ENCODE measurements at places on chromosomes 5 and 9. TPM values are rescaled to one million over a fixed set of nuclear protein-coding genes. Genes with fewer than 3 reads are reported as not detected.

Gene IFNK
- not detected for polyA plus RNA-seq

Gene OLFML2A
- polyA plus RNA-seq, result 18.7 TPM

Gene GPR21
- 0.62 TPM for polyA plus RNA-seq

DNA sequence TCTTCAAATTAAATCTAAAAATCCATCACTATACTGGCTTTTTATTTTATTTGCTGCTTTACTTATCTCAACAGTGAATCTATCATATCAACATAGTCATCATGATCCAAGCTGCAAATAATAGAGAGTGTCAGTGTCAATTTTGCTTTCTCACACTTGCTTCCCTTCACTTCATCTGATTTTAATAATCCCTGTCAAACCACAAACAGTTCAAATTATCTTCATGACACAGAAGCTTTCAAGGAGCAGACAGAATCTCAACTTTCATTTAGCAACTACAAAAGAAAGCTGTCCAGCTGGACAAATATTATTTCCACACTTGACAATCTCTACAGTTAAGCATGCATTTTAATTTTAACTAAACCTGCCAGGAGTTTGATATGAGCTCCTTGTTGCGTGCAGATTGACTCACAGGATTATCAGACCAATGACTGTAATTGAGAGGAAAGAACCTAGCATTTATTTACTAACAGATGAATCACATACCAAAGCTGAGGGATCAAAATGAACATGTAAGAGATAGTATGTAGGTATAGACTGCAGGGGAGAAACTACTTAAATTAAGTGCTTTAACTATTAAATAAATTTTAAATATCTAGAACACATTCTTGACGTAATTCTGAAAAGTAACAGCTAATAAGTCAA lies 56.0 kb downstream of the KIAA0825 start:
- no peak for DNase-seq

DNA sequence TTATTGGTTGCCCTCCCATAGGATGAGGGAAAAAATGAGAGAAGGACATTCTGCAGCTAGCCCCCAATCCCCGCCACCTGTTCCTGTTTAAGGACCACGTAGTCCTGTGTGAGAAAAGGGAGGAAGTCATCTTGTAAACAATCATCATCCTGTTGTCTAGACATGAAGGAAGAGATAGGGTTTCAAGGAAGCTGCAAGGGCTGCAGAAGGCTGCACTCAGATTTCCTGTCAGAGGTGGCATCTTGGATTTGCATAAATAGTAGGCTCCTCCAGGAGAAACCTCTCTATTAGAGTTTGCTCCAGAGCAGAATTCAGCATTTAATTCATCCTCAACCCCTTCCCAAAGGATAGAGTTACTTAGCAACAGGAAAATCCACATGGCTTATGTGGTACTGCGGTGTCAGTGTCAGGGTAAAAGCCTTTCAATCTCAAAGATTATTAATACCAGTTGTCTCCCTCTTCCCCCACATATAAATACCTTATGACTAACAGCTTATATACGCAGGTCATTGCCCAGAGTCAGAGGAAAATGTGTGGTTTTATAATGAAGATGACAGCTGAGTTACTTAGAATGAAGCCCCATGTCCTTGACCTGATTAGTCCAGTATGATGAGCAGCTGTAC lies 4.6 kb upstream of the DNAJC18 start:
- DNase-seq, result no peak

DNA sequence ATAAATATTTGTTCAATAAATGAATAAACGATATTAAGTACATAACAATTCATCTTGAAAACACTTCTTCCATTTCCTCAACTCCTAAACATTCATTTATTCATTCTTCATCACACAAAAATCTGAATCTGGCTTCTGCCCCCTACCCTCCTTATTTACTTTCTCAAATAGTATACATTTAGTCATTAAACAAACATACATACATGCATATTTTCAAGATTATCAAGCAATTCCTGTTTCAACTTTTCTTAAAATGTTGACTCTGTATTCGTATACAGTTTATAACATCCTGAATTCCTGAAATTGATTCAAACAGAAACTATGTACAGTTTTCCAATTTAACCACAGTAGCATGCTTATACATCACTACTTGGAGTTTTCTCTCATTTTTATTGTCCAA lies 129.0 kb downstream of the MUSK start:
- DNase-seq, result no peak

Gene PCDHA5
- 0.18 TPM for polyA plus RNA-seq

DNA sequence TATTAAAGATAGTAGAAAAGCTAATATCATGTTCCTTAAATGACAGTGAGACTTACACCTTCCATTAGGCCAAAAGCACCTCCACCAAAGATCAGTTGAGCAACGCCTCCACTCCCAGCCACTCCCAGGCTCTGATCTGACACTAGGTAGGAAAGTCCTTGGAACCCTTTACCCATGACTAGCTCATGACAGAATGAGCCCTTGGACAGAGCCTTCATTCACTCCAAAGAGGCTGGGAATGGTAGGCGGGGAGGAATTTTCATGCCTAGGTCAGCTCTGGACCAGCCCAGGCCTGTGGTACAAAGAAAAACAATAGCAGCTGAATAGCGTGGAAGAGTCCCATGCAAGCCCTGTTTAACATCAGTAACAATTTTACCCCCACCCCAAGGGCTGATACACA lies 493.7 kb downstream of the NR2F1-AS1 start:
- no peak for DNase-seq

Gene C7
- 148 TPM for polyA plus RNA-seq

- DNase-seq, result no peak
These were observed 31.5 kb upstream of the NSMF start for GRCh38 chr9:137490532-137491186.

Gene ALDOB
- polyA plus RNA-seq, result 693 TPM

- no peak for DNase-seq
These were observed 644 bp downstream of the IER5L start for GRCh38 chr9:129177443-129177790.

DNA sequence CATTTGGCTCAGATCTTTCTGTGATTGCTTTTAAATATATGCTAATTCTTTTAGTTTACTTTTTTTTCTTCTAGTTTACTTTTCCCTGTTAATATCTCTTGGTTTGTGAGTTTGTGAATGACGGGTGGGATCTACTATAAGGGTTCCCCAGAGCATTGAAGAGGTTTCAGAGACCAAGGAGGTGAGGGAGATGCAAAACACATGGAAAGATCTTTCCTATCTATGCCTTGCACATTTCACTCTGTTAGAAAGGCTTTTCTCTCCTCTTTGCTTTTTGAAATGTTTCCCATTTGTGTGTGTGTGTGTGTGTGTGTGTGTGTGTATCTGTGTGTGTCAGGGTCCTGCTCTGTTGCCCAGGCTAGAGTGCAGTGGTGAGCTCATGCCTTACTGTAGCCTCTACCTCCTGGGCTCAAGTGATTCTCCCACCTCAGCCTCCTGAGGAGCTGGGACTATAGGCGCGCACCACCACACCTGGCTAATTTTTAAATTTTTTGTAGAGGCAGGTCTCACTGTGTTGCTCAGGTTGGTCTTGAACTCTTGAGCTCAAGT lies 50.7 kb downstream of the CNTLN start:
- no peak for DNase-seq

Gene CENPK
- 70.1 TPM for polyA plus RNA-seq

- no peak for DNase-seq
These were observed 23.0 kb upstream of the MEIKIN start for GRCh38 chr5:131968396-131968954.

DNA sequence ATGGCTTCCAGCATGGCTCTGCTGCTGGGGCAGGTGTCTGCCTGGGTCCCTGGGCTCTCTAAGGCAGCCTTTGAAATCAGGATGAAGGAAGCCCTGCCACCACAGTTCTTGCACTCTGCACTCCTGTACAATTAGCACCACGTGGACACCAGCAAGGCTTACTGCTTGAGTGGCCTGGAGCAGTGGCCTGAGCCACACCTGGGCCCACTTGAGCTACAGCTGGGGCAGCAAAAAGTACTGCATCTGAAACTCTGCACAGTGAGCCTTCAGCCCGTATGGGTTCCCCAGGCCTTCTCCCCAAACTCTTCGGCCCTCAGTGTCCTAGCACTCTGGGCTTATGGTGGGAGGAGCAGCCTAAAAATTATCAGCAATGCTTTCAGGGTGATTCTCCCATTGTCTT lies 8.0 kb upstream of the INIP start:
- DNase-seq, result no peak

- DNase-seq, result no peak
These were observed 78.2 kb downstream of the GCNT1 start for GRCh38 chr9:76537150-76537646.

DNA sequence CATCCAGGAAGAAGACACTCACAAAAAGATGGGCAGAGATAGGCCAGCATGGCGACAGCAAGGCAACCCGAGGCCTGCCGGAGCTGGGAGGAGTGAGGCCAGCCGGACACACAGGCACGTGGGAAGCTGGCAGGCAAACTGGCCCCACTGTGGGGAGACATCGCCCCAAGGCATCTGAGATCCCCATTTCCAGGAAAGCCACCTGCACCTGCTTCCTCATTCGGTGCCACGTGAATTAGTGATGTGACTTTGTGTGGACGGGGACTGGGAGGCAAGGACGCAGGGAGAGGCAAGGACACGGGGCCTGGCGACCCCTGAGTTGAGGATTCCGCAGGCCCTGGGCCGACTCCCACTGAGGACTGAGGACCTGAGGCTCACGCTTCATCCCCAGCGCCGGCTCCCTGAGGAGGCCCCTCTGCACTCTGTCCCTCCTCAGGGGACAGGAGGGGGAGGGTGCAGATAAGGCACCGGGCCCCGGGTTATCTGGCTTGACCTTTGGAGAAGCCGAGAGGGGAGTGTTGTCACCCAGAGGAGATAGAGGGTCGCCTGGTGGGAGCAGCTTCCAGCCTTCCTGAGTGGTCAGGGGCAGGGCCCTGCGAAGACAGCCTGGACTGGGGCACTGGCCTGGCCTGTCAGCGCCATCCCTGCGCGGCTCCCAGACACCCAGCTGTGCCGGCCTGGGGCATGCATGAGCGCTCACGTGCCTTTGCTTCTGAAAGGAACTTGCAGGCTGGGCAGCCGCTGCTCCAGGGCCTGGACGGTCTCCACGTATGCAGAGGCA lies 39.7 kb downstream of the NDUFS6 start:
- DNase-seq, result peak; percentile 13

Gene THBS4
- polyA plus RNA-seq, result 17.7 TPM

Gene PCDHA6
- polyA plus RNA-seq, result 0.38 TPM

GRCh38 chr5:54230936-54231685 lies 79.3 kb downstream of the ARL15 start:
- no peak for DNase-seq

DNA sequence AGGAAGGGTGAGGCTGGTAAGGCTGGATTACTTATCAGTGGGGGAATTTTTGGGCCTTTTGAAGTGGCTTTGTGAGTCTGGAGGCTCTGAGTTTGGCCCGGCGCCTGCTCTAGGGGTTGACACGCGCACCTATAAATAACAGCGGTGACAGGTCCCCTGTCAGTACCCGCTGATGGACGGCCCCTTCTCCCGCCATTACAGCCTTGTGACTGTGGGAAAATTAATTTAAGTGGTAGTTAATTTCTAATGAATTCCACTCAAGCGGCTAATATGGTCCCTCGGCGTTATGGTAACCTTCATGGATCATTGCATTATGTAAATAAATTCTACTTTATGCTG lies 16.5 kb downstream of the MRPL36 start:
- no peak for DNase-seq

DNA sequence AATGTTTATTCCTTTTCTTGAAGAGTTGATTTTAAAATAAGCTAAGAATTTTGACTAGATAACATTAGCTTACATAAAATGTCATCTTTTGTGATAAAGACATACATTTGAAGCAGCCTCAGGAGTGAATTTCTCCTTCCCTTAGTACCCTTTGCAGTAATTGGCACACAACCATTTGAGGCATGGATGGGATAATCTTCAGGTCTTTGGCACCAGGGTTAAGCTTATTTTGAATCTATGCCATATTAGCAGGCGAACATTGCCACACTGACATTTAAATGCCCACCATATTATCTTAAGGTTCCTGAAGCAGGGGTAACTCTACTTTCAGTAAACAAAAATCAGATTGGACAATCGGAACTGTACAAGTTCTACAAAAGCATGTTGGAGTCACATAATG lies 126.0 kb downstream of the NR3C1 start:
- DNase-seq, result no peak

GRCh38 chr5:109550077-109550476 lies 139.7 kb upstream of the MAN2A1 start:
- DNase-seq, result no peak

Gene ROR2
- polyA plus RNA-seq, result 17.1 TPM

DNA sequence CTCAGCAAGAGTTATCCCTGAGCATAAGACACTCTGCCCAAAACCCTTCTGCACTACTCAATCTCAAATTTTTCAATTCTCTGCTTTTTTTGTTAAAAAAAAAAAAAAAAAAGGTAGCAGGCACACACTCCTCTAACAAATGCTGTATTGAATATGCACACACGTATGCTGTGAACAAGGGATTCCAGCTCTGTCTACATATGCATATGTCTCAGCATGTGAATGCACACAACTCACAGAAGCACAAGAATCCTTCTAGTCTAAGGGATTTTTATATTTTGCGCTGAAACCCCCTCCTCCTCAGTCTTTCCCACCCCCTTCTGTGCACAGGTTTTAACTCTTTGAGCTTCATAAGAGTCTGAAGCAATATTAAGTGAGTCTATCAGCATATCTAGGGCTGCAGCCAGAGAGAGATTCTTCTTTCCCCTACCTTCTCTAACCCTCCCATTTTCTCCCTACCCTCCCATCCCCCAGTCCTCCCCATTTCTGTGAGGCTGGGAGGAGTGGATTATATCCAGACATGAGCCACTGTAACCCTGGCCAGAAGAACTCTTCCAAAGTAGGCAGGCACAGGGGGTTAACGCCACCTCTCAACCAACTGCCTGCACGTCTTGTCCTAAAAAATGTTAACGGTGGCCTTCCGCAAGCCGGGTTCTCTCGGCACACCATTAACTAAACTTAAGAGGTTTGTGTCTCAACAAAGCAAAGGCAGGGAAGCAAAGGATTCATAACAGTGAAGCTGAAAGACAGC lies 1.0 kb downstream of the GABRB2 start:
- no peak for DNase-seq

Gene ANKDD1B
- polyA plus RNA-seq, result 9.7 TPM

- no peak for DNase-seq
These were observed 196.4 kb downstream of the EFNA5 start for GRCh38 chr5:107474361-107474715.

DNA sequence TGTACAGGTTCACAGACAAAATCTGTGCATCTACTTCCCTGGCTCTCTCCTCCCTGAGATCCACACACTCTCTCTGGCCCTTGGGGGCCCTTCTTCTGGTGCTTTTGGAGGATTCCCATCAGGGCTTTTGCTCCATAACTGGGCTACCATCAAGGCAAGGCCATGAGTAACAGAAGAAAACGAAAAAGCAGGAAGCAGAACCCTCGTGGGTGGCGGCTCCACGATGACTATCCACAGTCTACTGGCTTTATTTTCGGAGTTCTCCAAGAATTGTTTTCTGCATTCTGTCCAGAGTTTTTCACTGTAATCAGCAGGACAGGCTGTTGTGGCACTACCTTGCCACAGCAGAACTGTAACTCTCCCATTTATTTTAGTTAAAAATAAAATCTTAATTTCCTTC lies 19.9 kb downstream of the PNPLA7 start:
- DNase-seq, result no peak

Gene LIFR
- 87.7 TPM for polyA plus RNA-seq

DNA sequence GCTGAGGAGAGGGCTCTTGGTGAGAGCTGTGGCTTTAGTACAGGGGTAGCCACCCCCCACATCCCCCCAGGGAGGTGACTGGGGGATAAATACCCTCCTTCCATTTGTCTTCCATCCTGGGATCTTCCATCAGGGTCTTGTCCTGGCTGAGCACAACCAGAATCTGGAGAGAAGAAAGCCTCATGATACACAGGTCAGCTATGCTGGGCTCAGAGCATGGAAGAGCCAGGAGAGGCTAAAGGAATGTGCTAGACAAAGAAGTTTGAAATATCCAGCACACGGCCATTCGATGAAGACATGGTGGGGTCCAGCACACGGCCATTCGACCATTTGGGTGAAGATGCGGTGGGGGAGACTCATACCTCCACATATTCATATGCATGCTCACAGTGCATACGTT lies 30.0 kb downstream of the ROPN1L start:
- DNase-seq, result no peak

All from left kidney (tissue), 8 donors.